ENCODE measurements at places on chromosomes 1 and 21. TPM values are rescaled to one million over a fixed set of nuclear protein-coding genes. Genes with fewer than 3 reads are reported as not detected.

NT5C1A gene
- total RNA-seq, result 0.97 TPM

GRCh38 chr1:220339581-220339980 lies 67.3 kb upstream of the RAB3GAP2 start:
- DNase-seq, result no peak

GRCh38 chr1:19344372-19344810 lies 32.3 kb downstream of the SLC66A1 start:
- DNase-seq, result peak; percentile 60

DNA sequence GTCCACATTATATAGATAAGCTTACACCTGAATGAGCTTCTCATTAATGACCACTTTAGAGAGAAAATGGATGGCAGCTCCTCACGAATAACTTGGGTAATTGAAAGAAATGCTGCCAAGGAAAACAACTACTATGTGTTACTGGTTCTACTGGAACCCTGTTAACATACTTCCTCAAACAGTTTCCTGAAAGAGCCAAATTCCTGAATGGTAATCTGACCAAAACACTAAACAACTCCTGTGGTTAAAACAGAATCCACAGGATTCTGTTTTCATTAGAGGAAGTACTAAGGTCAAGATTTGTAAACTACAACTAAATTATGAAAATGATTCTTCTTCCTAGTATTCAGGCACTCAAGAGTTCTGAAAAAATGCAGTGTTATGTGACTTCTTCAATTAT lies 107.2 kb downstream of the DNM3 start:
- DNase-seq, result no peak

RNU1-3 gene
- 1,722 TPM for total RNA-seq

DNA sequence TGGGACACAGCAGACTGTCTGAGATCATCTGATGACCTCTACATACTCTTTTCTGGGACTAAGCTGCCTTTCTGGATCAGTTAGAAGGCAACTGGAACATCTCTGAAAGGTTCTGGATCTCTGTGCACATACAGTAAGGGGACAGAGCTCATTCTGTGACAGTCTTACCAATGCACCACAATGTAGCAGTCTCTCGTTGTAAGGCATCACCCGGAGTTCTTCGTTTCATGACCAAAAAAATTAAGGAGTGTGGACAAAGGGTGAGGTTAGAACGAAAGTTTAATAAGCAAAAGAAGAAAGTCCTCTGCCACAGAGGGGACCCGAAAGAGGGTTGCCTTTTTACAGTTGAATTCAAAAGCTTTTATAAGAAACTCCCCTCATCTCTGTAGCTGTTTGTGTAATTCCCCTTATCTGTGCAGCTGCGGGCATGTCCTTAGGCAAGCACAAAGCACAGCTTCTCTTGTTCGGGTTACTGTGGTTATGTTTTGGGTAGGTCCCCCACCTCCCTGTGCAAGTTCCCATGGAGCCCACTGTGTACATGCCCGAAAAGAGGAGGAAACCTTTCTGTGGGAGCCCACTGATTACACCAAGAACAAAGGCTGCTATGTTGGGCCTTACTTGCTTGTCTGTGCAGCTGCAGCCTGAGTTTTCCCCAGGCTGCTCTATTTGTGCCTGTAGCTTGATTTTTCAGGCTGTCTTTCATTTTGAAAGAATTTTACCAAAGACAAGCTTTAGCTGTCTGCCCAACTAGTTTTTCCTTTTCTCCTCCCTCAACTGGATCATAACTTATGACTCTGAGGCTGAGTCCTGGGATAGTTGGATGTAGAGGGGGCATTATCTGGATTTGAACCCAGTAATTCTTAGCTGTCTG lies 53.1 kb upstream of the CACNA1E start:
- DNase-seq, result no peak

DNAJC28 gene
- 0.49 TPM for total RNA-seq

DNA sequence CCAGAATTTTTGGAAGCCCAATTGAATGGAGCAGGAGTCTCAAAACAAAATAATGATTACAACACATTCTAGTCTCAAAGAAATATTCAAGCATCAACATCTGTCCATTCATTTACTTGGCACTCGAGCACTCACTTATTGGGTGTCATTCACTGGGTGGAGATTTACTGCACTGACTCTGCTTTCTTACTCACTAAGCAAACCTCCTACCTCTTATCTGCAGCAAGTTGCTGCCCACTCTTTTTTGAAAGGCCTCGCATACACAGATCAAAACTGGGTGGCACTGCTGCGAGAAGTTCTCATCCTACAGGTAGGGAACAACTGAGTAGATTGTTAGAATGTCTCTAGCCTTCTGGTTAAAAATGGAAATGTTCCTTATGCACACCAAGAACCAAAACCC lies 18.0 kb downstream of the RHBDL2 start:
- no peak for DNase-seq

- peak; percentile 28 for DNase-seq
These were observed 172.0 kb downstream of the CDC7 start for GRCh38 chr1:91672601-91673161.

LGALS8 gene
- total RNA-seq, result 156 TPM
